HFF-Myc (cell line): ENCODE measurements at places on chromosomes 7 and 10.

DNA sequence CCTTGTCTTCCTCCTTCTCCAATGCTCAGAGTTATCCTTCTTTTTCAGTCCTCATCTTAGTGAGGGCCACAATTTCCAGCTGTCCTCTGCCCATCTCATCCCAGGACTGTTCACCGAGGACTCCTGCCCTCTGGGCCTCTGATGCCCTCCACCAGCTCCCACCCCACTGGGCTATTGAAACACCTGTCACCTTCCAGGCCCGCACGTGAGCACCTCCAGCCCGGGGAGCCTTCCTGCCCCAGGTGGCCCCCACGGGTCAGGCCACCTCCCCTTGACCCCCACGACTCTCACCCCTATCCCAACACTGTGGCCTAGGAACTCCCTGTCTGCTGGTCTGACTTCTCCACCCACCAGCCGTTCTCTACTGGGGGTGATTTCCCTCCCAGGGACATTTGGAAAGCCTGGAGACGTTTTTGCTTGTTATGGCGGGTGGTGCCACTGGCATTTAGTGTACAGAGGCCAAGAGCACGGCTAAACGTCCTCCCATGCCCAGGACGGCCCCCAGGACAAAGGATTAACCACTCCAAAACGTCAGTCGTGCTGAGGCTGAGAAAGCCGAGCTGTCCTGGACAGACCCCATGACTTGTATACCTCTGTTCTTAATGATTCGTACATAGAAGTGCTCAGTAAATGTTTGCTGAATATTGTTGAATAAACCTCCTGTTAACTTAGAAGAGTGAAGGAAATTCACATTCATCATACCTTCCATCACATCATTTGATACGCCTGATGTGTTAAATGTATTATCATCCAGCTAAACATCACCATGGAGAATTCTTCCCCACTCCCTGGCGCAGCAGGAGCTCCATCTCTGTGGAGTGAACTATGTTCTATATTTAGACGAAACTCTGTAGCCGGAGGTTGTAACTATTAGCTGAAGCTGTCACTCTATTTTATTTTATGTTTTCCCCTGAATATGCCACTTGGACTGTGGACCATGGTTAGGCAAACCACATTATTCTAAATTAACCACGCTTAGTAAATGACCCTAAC, 270.1 kb upstream of the SHH start:
- DNase-seq = no peak

- DNase-seq = no peak
Observed at GRCh38 chr10:3057946-3058345, 9.4 kb upstream of the PFKP start.

DNA sequence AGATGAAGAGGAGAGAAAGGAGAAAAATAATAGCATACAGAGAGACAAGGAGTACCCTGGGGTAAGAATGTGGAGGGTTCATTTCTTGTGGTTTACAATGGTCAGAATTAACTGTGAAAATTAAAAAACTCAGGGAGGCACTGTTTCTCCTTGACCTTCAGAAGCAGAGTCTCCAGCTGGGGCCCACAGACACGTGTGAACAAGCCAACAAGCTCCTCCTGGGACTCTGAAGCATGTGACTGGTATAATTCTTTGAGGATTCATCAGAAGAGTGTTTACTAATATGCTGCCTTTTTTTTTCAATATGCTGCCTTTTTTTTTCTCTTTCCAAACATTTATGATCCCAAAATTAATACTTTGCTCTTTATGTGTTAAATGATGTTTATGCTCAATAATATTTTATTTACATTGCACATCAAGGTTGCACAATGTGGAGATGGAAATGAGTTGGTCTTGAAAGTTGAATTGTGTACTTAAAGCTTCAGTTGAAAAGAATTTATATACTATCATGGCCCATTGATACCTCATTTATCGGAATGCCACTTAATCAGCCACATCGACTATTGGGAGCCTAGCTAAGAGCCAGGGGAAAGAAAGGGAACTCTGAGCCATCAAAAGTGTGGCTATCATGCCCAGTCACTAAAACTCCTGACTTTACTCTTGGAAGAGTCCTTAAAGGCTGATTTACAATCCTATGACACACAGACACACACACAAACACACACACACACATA, 134.7 kb upstream of the RHOBTB1 start:
- DNase-seq = no peak

- no peak for DNase-seq
Observed at GRCh38 chr10:121418126-121418777, 180.0 kb downstream of the FGFR2 start.

GRCh38 chr10:101997803-101998202, 58.2 kb downstream of the ARMH3 start:
- no peak for DNase-seq

DNA sequence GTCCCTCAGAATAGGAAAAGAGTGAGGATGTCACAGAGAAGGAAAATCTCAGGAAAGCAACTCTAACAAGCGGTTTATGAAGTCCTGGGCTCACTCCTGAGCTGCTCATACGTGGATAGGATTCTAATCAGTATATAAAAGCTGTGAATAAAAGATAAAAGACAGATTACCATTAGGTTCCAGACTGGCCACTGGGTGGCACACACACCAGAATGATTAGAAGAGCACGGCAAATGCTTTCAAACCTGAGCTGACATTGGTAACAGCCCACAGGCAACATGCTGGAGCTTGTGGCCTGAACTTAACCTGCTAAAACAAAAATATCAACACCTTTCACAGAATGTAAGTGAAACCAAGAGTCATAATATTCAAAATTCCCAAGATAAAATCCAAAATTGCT, 370.8 kb downstream of the GRID1 start:
- no peak for DNase-seq

- DNase-seq = no peak
Observed at GRCh38 chr10:48418189-48418788, 111.8 kb downstream of the MAPK8 start.

GRCh38 chr10:93757801-93758507, at the start of gene LGI1:
TSS of gene LGI1 (plus strand) at chr10:93757936. CDS start at chr10:93758145, 209 bp downstream.
- no peak for DNase-seq

- DNase-seq = no peak
Observed at GRCh38 chr10:88120599-88121333, 257.3 kb downstream of the PTEN start.

GRCh38 chr7:55030314-55030713, 11.5 kb downstream of the EGFR start:
- no peak for DNase-seq

GRCh38 chr10:119783665-119784027, 57.8 kb downstream of the INPP5F start:
- DNase-seq = no peak

DNA sequence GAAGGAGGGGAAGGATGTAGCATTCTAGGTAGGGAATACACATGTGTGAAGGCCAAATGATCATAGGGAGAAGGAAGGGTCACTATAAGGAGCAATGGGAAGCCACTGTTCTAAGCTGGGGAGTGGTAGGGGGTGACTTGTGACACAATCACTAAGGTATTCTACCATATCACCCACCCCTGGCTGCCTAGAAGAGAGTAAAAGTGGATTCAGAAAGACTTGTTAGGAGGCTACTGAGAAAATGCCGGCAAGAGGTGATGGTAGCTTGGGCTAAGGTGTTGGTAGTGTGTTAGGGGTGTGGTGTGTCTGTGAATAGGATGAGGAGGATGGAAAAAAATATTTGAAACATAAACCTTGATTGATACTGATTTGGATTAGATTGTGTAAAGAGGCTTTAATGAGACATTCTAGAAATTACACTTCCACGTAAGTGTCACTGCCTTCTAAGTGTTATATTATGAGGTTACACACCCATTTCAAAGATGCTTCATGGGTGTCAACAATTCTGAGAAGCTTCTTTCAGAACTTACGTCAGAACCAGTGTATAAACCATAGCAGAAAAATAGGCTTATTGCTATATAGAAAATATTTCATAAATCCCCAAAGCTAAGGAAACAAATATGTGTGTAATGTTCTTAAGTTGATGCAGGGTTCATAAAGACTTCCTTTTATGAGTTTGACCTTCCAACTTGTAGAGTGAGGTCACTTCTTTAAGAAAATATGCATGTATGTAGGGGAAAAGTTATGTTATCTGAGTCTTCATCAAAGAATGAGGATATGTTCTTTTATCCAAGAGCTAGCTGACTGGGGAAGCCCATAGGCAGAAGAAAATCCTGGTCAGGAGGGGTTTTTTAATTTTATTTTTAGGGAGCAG, 5.6 kb upstream of the BPGM start:
- no peak for DNase-seq

DNA sequence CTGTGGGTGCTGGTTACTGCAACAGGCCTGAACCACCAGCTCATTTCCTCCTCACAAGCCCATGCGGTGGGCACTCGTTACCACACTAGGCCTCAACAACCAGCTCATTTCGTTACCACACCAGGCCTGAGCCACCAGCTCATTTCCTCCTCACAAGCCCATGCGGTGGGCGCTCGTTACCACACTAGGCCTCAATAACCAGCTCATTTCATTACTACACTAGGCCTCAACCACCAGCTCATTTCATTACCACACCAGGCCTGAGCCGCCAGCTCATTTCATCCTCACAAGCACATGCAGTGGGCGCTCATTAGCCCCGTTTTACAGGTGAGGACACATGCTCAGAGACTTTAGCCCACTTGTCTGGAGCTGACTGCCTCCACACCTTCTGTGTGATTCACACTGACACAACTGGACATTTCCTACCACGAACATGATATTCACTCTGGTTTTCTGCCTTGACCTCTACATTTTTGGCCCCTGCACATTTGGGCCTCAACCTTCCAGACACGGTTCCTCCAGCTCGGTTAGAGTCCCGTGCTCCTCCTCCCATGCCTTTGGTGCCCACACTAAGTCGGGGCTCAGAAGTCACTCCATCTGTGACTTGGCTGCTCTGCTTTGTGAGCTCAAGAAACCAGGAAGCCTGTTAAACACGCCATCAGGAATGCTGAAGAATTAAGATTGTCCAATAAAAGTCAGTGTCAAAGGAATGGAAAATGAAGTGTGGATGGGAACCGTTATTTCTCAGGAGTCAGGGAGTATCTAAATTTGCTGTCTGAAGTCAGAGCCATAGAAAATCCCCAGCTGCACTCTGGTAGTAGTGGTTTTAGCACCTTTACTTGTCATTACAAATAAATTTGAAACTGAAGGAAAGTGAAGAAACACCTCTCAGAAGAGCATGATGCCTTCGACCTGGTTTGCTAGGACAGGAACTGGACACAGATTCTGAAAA, 55.8 kb upstream of the LANCL2 start:
- no peak for DNase-seq

- DNase-seq = no peak
Observed at GRCh38 chr7:122460936-122461335, 156.4 kb upstream of the FEZF1 start.
